ENCODE measurements at places on chromosomes 2 and 18.

- no peak for DNase-seq
Observed at GRCh38 chr2:55840460-55840859, 83.1 kb downstream of the EFEMP1 start.

DNA sequence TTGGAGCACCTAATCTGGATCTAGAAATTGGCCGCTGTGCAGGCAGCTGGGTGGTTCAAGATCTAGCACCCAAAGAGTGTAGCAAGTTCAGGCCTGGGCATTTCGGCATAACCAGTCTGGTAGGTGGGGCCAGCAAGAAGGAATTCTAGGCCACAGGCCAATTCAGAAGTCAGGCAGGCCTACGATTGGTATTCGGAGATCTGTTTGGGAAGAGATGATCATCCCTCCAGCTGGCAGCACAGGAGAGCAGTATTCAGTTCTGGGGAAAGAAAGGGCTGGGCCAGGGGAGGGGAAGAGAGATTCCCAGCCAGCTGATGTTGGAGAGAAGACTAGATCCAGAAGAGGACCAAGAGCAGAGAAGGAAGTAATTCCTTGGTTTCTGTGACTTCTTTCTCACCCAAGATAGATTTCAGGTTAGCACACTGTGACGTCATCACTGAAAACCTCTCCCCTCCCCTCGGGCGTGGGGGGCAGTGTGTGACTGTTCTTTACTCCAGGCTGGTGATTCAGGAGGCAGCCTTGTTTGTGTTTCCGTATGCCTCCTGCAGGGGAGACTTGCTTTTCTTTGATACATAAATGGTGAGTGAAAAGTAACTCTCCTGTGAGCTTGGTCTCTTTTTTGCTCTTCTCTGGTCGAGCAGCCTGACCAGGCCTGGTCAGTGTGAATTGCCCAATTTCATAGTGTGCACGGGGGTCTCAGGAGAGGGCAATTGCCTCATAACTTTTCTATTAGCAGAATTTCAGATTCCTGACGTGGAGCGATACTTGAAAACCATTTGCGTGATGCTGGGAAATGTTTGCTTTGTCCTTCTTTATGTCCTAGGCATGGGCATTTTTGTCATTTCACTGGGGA, 61.1 kb downstream of the MEIS1 start:
- no peak for DNase-seq

GRCh38 chr18:5912566-5912965, 17.2 kb upstream of the TMEM200C start:
- DNase-seq: no peak

DNA sequence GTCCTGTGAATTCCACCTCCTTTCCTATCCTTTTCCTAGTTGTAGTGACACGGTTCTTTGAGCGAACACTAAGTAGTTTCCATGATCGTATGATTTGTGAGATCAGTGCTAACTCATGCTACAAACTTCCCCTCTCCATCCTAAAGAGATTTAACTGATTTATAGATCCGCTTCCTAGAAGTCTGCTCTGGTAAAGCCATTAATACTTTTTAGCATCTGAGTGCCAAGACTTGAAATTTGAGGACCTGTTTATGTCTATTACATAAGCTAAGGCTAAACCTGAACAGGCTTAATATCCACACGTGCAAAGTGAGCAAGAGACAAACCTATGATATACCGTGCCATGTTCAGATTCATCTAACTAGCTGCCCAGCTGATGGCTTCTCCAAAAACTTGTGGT, 14.9 kb downstream of the PROKR1 start:
- no peak for DNase-seq

GRCh38 chr18:67301592-67301991, 214.9 kb downstream of the DSEL start:
- no peak for DNase-seq

DNA sequence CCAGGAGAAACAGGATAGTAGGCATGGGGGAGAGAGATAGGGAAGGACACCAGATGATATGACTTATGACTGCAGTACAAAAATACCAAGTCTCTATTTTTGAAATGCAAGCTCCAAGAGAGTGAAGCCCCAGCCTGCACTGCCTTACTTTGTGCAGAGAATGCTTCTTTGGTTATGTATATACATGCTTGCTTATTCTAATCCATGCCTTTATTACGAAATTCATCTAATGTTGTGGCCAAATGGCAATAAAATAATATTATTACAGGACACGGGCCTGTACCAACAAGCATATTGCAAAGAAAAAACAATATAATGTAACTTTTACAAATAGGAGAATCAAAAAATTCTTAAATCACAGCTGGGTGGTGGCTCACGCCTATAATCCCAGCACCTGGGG, 110.8 kb downstream of the BCL11A start:
- no peak for DNase-seq

GRCh38 chr18:54958704-54959625, at the start of gene CCDC68:
Gene CCDC68 (minus strand): TSS chr18:54959461. CDS start chr18:54942791, 16,670 bp downstream.
- DNase-seq: no peak

DNA sequence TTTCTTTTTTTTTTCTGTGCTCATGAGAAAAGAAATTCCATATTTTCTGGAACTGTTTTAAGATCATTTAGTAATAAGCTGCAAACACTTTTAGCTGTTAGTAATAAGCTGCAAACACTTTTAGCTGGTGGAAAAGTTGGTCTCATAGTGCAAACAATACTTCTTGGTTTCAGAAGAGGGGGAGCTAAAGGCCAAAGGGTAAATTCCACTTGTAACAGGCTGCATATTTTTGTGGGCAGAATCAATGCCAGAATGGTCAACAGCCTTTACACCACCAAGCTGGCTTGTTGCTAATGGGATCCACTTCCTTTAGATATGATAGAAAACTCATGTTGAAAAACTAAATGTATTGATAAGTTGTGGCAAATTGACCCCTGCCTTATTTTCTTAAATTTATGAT, 356.8 kb downstream of the NR4A2 start:
- DNase-seq: no peak

DNA sequence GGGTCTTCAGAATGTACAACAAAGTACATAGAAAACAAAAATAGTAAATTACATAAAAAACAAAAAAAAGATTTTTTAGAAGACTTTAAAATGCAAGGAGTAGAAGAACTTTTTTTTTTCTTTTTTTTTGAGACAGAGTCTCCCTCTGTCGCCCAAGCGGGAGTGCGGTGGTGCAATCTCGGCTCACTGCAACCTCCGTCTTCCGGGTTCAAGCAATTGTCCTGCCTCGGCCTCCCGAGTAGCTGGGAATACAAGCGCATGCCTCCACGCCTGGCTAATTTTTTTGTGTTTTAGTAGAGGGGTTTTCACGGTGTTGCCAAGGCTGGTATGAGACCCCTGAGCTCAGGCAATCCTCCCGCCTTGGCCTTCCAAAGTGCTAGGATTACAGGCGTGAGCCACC, 104.5 kb upstream of the ZC3H15 start:
- no peak for DNase-seq

- DNase-seq: no peak
Observed at GRCh38 chr2:88057437-88057844, 1.9 kb upstream of the KRCC1 start.

- no peak for DNase-seq
Observed at GRCh38 chr2:228016402-228016801, 145.0 kb downstream of the DAW1 start.

DNA sequence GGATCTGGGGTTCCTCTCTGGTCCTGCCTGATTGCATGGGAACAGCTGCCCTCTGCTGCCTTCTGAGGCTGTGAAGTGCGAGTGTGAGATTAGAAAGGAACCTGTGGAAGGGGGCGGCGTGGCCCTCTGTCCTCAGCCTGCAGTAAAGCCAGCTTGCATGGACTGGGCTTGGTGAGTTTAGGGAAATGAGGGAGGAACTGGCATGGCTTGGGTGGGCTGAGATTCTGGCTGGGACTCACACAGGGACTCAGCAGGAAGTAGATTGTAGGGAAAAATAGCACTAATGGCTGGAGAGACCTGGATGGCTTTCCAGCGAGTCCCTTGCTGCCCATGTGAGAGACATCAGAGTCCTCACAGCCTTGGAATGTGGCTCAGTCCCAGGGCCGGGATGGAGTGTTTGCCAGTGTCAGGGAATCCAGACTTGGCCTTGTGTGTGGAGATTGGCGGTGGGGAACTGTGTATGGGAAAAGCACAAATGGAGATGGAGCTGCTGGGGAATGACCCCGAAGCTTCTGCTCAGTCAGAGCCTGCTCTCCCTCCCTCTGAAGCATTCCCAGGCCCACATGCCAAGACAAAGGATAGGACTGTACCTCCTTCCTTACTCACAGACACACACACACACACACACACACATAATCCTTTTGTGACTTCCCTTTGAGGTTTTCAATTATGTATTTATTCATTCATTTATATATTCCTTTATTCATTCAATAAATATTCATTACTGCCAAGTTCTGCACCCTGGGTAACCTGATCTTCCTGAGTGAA, 115.4 kb downstream of the ACAA2 start:
- no peak for DNase-seq

DNA sequence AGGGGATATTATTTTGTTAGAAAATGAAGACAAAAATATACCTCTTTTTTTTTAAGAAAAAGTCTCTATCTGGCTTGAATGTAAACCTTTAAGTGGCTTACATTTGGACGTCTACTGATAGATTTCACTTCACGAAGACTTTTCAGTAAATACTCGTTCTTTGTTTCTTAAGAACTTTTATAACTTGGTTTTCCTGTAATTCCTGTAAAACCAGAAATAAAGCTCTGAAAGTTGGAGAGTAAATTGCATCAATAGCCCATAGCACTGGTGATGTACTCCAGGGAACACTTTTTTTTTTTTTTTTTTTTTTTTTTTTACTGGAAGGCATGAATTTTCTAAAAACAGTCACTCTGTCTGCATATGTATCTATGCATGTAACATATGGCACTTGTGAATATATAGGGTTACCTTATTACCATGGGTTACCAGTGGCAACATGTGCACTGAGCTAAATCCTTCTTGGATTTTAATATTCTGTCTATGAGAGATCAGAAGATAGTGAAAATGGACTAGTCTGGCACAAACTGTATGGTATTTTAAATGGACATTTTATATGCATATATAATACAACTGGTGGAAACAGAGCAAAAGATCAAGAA, 309.2 kb upstream of the TCF4 start:
- no peak for DNase-seq

DNA sequence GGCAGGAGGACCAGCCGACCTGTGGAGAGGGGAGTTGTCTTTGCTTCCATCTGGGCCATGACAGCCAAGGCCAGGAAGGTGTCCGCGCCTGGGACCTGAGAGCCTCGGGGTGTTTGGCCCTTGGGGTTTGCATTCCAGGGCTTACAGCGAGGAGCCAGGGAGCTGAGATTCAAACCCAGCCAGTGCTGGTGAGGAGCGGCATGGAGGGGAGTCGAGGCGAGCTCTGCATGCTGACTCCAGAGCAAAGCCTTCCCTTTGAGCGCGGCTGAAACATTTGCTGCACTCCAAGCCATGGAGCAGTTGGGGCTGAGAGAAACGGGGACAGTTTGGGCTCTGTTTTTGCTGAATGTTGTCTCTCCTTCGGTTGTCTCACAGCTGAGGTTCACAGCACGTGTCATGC, 77.4 kb downstream of the TWIST2 start:
- no peak for DNase-seq

GRCh38 chr2:150441226-150441625, 46.2 kb downstream of the RND3 start:
- no peak for DNase-seq

DNA sequence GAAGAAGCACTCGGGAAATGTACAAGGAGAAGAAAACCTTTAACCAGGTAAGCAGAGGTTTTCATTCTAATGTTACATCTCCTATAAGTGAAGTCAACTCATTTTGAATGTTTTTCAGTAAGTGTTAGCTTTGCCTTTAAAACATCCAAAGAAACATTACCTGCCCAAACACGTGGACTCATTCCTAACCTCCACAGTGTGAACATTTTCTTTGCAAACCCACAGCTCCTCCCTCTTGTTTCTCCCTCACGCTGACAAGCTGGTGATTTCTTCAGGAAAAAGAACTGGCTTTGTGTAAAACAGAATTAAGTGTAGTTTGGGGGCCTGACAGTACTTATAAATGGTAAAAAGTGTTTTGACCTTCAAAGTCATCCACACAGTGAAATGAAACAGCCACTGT, 72.5 kb downstream of the MTCL1 start:
- no peak for DNase-seq

GRCh38 chr2:69644506-69644979, 1.0 kb upstream of the AAK1 start:
- DNase-seq: no peak

- peak; percentile 66 for DNase-seq
Observed at GRCh38 chr2:178482437-178482836, 2.2 kb downstream of the PLEKHA3 start.

DNA sequence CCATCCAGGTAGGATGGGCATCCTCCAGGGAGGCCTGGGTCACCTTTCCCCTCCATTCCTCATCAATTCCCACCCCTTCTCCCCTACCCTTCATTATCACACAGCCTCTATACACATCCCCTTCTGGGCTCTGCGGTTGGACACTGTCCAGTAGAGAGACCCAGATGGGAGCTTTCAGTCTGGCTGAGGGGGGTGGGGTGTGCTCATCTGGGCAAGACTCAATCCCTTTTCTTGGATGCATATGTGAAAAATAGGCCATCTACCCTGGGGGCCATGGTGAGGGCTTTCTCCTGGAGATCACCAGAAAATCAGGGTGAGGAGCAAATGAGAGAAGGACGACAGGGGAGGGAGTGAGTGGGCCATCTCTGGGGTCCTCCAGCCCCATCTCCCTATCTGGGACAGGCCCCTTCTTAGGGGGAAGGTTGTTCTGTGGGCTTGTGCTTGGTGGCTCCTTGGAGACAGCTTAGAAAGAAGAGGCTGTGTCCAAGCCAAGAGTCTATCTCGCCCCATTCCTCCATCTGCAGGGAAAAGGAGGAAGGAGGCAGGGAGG, 160.1 kb downstream of the DYSF start:
- DNase-seq: no peak

- no peak for DNase-seq
Observed at GRCh38 chr2:201248288-201248844, 12.0 kb upstream of the CASP8 start.

- peak; percentile 72 for DNase-seq
Observed at GRCh38 chr2:184444217-184444616, 154.1 kb upstream of the ZNF804A start.

GRCh38 chr2:223591596-223591995, 10.6 kb downstream of the SCG2 start:
- no peak for DNase-seq

DNA sequence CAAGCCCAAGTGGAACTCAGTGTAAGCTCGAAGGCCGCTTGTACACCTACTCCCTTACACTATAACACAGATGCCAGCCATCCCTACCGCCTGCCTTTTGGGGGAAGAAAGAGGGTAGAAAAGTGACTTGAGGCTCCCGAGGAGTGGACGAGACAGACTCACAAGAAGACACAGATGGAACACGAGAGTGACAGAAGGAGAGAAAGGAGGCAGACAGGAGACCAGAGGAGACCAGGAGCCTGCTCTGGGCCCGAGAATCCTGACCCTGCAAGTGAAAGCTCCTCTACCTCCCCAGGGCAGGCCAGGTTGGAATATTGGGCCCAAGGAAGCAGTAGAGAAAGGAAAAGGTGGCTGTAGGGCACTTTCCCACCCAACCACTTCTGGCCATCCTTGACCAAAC, 23.4 kb upstream of the TNS1 start:
- DNase-seq: no peak

- DNase-seq: no peak
Observed at GRCh38 chr2:224915136-224915535, 127.1 kb downstream of the DOCK10 start.
